Activated T-cell treated with anti-CD3 and anti-CD28 coated beads for 24 hours (primary cell): ENCODE measurements at places on chromosomes 2 and 18.

DNA sequence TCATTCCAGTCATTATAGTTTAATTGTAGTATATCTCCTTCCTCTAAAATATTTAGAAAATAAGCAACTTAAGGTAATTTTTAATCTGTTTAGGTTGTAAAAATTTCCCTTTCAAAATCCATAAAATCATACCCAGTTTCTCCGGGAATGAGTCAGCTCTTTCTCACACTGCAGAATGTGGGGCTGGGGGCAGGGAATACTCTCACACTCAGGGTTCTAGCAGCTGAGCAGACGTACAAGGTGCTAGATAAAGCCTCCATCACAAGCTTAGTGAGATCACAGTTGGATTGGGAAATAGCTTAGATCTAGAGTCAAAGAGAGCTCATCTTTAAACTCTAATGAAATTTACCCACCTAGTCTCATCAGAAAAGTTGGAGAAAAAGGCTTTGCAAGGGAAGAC, 79.9 kb upstream of the FAM237A start:
- DNase-seq: no peak

DNA sequence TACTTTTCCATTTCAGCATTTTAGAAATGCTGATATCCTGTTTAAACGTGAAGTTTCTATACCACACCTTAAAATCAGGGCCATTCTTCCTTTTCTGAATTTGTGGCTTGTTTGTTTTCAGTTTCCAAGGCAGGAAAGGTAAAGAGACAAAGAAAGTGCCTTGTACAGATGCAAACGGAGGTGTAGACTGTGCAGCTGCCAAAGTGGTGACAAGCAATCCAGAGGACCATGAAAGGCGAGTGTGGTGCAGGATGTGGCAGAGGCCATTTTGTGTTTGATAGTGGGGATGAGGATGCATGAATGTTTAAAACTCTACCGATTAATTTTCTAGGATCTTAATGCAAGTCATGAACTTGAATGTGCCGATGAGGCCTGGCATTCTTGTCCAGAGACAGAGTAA, 733 bp downstream of the C2orf74 start:
- DNase-seq: no peak

DNA sequence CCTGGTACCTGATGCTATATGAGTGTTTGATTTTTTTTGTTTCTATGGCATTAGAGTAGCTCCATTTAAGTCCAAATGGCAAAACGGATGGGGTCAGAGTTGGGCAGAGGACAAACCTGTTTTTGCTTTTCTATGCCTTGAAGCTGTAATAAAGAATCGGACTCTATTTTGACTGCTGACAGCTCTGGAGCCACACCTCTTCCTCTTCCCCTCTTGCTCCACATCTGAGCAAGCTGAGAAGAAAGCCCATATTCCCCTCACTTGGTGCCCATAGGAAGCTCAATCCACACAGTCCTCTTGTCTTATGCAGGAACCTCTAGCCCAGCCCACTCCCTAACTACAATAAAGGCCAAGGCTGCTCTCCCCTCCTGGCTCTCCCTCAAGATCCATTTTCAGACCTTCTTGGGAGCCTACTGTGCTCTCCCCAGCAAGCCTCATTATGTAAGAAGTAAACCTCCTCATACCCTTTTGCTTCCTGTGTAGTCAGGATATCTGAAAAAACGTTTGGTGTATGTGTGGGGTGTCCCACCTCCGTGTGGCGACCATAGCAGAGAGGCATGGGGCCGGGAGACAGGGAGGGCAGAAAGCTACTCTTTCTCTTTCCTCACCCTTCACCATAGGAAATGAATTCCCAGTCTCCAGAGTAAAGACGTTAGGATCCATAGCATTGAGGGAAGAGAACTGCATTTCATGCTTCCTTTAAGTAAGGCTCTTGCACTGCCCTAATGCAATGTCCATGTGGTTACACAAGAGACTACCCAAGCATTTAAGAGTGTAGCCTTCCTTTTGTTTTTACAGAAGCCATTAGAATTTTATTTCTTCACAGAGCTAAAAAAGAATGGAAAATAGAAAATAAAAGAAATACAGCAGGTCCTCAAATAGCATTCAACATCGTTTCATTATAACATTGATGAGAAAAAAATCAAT, 41.9 kb upstream of the RAPGEF4 start:
- no peak for DNase-seq

GRCh38 chr18:65287652-65288051, 463.2 kb upstream of the CDH7 start:
- DNase-seq: no peak

DNA sequence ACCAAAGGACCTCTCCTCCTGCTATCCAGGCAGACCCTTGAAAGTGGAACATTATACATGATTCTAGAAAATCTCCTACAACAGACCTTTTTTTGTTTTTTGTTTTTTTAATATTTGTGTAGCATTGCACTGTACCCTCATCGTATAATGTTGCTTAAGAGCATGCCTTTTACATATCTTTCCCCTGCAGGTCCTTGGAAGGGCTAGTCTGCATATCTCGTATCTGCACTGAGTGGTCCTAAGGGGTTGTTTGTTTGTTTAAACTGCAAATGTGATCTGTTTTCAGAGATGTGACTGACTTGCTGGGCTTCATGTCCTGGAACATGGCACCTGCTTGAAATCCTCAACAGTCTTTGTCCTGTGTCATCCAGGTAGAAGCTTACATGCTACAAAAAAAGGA, 204.1 kb downstream of the FAM210A start:
- no peak for DNase-seq

DNA sequence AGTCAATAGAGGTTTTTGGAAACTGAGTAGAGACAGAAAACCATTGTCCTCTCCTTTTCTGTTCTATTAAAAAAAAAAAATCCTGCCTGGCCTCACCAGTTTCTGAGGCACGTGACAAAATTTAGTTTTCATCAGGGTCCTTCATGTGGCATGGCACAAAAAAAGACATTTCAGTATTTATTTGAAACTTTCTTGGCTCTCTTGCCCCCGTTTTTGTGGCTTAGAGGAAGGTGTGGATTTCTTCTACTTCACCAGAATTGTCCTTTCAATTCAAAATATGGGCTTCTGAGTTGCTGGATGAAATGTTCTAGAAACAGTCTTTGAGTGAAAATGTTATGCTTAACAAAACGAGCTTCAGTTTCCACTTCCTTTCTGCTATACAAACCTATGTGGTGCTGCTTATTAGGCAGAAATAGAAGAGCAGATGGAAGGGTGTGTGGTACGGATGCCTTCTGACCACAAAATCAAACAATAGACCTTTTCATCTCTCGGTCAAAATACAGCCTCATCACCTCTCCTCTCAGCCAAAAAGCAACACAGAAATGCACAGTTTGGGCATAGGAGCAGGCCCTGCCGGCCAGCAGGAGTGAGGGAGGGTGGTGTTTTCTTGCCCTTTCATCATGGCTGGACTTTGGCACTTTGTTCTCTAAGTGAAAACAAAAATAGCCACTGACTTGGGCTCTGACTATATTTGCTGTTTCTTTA, 89.2 kb downstream of the SH3RF3 start:
- no peak for DNase-seq

DNA sequence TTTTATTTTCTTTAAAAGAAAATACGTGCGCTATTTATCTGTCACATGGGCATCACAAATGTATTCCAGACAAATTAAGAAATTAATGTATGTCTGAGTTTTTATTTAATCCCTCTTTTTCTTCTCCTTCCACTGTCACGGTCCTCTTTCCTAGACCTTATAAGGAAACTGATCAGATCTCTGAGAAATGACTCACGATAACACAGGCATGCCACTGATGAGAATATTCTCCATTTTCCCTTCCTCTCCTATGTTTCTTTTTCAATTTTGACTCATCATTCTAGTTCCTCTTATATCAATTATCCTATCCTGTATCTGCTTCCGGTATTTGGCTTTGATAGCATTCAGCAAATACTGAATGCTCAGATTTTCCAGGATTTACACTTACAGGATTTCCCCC, 121.8 kb downstream of the DSC3 start:
- DNase-seq: no peak

GRCh38 chr18:44841752-44842587, 161.3 kb downstream of the SETBP1 start:
- no peak for DNase-seq

DNA sequence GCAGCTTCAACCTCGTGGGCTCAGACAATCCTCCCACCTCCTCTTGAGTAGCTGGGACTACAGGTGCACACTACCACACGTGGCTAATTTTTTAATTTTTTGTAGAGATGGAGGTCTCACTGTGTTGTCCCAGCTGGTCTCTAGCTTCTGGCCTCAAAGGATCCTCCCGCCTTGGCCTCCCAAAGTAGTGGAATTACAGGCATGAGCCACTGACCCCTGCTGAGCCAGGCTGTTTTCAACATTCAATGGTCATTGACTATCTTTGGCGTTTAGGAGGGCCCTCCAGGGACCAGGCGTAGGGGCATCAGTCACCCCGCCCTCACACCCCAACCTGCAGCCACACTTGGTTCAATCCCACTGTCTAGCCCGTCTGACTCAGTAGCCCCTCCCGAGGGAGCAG, 5.2 kb downstream of the MZT2B start:
- no peak for DNase-seq

DNA sequence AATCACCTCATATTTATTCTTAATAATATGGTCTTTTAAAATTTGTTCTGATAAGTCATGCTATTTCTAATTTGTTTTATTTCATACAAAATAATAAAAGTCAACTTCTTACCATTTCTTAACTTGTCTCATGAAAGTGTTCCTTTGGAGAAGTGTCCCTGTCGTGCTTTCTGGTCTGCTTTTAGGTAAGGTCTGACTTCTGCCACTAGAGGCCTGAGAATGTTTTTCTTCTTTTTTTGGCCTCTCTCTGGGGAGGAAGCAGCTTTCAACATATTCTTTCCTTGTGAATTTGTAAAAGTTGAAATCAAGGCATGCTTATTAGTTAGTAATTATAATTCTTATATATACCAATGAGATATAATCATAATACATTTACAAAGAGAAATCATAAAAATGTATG, 39.4 kb downstream of the MAP2 start:
- no peak for DNase-seq

- DNase-seq: no peak
Measured at GRCh38 chr2:24831221-24832072, 38.2 kb downstream of the CENPO start.

- no peak for DNase-seq
Measured at GRCh38 chr2:69601179-69601612, 42.3 kb downstream of the AAK1 start.

GRCh38 chr2:48316753-48317750, 212.9 kb upstream of the STON1 start:
- no peak for DNase-seq

DNA sequence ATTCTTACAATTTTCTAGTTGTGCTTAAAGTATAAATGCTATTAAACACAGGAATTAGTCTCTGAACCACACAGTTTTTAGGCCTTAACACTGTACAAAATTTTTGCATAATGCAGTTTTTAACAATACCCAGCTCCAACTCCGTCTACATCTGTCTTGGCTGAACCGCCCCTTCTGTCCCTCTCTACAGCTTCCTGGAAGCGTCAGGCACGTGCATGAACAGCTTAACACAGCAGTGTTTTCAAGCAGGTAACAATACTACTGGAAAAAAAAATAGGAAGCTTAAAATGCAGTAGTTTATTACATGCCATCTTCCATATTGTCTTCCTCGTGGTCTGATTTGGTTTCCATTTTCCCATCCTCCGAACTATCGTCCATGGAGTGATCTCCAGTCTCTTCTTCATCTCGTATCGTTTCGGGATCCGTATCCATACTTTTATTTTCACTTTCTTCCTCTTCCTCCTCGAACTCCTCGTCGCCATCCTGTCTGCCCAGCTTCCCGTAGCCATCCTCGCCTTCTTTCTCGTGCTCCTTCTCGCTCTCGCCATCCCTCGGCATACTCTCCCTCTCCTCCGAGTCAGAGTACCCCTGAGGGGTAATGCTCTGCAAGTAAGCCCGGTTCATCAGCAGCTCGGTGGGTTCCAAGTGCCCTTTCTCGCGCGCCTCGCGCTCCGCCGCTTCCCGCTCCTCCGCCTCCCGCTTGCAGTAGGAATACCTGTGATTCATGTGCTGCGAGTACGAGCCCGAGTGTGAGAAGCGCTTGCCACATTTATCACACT, 130.6 kb downstream of the ZEB2 start:
- no peak for DNase-seq

DNA sequence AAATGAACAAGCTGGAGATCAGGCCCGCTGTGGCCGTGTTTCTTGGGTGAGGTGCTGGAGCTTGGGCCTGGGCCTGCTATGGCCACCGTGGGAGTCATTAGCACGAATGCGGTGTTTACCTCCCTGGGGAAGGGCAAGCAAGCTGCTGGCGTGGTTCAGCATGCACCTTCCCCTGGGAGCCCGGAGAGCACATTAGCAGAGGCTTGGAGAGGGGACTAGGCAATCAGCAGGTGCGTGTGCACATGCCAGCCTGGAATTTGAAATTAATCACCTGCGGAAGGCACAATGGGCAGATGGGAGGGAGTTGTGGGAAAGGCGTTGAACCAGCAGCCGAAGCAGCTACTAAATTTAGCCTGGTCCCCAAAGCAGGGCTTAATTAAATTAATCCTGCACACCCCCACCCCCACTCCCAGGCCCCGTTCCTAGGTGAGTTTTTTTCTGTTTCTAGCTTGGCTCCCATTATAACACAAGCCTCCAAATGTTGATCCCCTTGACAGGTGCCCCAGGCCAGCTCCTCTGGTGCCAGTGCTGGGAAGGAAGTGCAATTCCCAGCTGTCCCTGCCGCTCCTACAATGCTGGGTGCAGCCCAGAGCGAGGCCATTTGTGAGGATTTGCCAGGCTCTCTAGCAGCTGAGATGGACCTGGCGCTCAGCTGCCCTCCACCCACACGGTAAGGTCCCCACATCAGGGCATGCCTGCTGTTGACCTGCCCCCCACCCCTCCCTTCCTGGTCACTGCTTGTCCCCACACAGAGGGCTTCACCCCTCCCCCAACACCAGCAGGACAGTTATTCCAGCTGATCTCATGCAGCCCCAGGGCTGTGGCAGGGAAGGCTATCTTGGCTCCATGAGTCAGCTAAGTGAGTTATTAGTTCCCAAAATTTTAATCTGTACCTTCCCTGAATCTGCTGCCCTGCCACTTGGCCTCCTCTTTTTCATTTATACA, 115.0 kb downstream of the ZBTB7C start:
- no peak for DNase-seq

GRCh38 chr2:152376385-152376784, 41.4 kb downstream of the FMNL2 start:
- no peak for DNase-seq

DNA sequence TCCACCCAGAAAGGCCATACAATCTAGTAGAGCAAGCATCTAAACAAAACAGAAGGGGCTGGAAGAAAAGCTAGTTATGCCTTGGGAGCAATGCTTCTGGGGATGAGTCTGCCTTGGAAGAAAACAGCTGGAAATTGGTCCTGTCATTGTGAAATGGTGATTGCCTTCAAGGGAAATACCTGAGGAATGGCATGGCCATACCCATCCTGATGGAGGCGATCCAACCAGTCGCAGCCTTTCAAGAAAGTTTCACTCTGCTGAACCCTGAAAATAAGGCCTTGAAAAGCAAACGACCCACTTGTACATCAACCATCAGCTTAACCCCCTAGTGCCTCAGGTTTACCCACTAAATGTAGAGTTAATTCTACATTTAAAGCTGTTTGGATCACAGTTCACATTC, 72.6 kb upstream of the PID1 start:
- no peak for DNase-seq

DNA sequence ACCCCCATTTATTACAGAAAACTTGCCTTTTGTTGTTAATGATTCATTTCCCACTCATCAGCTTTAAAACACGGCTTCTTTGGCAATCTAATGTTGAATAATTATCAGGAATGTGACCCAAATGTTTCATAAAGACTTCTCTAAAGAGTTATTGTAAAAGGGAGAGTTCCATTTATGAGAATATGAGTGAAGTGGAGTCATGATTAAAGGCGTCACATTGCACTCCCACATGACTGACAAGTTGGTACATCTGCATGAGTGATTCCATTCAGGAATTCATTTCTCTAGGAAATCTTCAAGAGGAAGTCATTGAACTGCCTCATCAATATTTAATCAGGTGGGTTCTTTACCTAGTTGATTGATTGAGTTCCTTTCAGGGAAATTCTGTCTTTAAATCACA, 184.8 kb downstream of the LNPK start:
- no peak for DNase-seq
